Stimulated activated CD4-positive, alpha-beta T cell treated with anti-CD3 and anti-CD28 coated beads, Interleukin-4, amount 100 ng/mL, for 4 hours (primary cell): ENCODE measurements at places on chromosomes 11 and 22.

- DNase-seq = peak; percentile 28
These were observed 1.4 kb upstream of the KREMEN1 start for GRCh38 chr22:29071261-29072045.

GRCh38 chr11:119112314-119113020 is 5.3 kb downstream of the C2CD2L start:
- DNase-seq = no peak

DNA sequence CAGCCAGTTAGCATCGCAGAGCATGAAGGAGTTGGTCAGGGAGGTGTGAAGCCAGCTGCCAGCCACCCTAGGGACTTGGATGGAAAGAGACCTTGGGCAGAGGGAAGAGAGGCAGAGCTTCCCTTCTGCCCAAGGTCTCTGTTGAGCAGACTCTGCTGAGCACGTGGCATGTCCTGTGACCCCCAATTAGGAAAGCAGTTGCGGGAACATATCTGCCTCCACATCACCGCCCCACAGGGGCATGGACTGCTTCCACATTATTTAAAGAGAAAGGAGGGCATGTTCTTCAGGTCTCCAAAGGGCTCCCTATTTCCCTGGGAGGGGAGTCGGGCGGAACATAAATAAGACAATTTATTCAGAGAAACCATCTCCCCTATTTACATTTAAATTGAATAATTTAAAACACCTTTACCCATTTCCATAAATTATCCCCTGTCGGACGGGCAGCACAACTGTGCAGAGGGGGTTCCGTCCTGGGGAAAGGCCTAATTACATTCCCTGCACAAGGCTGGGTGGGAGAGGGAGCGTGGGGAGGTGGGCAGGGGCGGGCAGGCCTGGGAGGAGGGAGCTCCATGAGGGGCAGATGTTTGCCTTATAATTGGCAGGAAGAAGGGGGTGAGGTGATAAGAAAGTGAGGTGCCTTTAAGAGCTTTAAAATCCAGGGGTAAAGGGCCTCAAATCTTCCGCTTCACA is 88.8 kb upstream of the THY1 start:
- DNase-seq = no peak

DNA sequence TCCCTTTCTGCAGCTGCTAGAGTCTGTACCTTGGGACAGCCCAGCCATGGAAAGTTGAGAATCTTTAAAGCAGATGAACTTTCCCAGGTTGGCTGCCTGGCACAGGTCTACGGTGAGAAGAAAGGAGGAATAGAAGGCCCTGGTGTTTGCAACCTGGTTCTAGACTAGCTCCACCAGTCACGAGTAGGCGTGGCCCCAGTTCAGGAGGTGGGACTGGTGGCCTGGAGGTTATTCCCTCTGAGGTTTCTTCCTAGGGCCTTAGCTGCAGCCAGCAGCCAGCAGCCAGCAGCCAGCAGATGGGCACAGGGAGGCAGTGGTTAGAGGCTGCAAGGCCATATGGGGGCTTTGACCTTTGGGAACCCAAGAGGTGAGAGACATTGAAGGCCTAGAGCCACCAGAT is 40.9 kb downstream of the PRDM11 start:
- DNase-seq = no peak

GRCh38 chr11:32326522-32326921 is 108.8 kb downstream of the WT1 start:
- DNase-seq = no peak

DNA sequence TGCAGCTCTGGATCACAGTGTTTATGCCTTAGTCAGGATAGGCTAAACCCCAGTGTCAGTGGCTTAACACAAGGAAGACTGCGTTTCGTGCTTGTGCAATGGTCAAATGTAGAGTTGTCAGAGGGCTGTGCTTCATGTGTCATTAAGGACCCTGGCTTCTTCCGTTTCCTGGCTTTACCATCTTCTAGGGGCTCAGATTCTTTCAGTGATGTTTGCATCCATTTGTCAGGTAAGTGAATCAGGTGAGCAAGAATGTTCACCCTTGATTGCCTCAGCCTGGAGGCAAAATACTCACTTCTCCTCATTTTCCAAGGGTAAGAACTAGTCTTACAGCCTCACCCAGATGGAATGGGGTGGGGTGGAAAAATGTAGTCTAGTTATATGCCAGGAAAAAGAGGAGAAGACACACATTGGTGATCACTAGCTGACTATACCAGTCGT is 20.5 kb upstream of the AMOTL1 start:
- no peak for DNase-seq

DNA sequence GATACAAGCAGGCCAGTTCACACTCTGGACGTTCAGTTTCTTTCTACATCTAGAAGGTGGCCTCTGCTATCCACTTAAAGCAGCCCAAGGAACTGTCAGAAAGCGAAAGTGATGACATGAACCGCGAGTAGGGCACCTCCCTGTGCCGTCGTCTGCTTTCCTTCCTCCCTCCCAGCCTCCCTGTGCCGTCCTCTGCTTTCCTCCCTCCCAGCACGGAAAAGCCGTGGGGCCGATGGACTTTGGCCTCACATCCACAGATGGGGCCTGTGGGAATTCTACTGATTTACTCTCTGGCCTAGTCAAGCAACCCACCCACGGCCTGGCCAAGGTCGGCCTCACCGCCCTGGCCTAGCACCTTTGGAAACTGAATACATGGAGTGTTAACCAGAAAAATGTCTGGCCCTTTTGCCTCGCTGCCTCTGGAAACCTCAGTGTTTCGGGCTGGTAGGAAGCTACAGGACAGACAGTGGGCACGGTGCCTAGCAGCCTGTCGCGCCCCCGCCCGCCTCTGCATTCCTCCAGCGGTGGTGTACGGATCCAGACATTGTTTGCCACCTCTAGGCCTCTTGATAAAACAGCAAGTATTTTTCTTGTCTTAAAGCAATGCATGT is 14.2 kb downstream of the PEX26 start:
- DNase-seq = peak; percentile 13

DNA sequence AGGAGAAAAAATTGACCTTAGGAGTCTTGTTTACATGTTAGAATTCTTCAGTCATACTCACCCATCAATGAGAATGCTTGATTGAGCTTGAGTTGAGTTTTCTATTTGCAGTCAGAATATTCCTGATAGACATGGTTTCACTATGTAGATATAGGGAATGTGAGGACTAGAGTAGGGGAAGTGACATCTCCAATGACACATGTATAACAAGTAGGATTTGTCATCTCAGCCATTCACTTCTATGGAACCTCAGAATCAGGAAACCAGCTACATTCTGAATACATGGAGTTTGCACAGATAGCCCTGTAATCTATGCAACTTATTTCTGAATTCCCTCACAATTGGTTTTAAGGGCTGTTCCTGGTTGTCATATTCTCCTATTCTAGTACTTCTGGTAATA is 20.1 kb upstream of the OR9Q1 start:
- no peak for DNase-seq

- DNase-seq = no peak
These were observed 88.6 kb downstream of the PLEKHA7 start for GRCh38 chr11:16925561-16926065.

DNA sequence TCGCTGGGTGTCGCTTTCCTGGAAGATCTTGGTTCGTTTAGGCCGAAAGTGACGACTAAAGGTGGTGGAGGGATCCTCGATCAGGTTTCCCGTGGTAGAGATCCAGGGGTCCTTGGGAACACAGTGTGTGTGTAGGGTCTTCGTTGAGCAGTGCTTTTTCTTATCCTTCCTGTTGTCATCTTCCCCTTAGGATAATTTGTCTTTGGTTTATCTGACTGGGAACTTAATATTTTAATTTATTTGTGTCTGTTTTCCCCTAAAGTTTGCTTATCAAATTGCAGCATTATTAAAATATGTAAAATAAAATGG is 403 bp downstream of the RBM7 start:
- DNase-seq = no peak

DNA sequence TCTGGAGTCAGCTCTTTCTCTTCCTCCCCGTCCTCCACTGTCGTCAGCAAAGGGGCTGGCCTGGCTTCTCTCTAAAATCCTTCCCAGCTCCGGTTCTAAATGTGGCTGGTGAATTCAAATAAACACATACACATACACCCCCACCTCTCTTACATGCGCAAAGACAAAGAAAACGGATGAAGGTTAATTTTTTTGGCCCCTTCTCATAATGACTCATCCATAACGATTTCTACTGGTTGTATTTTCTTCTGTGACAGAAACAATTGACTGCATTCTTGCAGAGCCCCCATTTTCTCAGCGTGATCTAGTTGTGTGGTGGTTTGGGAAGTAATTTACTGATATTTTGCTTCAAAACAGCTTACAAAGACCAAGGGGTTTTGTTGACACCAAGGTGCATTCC is 130.0 kb upstream of the NTM start:
- DNase-seq = no peak

DNA sequence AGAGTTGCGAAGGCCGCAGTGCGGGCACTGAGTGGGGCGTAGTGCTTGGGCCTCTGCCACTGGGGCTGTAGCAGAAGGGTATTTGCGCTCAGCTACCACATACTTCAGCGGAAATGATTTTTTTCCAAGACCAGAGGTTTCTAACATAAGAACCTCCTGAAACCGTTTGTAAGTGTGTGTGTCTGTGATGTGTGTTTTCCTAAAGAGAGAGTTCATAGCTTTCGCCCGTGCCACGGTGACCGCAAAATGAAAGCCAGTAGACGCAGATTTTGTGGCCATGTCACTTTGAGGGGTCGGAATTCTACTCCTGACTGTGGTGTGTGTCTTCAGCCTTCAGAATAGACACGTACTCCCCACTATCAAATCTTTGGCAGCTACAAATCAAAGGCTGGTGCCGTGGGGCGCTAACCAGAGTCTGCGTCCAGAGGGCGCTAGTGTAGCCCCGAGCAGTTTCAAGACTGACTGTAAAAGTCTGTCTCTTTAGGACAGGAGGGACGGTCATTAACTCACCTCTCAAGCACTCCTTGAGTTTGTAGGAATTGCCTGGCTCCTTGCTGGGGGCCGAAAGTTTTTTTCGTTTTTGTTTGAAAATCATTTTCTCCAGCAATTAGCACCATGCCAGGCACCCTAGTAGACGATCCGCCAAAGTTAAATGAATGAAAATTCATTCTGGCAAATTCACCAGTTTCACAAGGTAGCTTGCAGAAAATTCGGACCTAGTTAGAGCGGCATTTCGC is 2.5 kb upstream of the CALCA start:
- DNase-seq = peak; percentile 53
